Fibroblast of lung (primary cell): ENCODE measurements at places on chromosomes 3 and 15.

GRCh38 chr15:88440021-88440420 is 27.2 kb downstream of the MRPL46 start:
- DNase-seq, result peak; percentile 5

DNA sequence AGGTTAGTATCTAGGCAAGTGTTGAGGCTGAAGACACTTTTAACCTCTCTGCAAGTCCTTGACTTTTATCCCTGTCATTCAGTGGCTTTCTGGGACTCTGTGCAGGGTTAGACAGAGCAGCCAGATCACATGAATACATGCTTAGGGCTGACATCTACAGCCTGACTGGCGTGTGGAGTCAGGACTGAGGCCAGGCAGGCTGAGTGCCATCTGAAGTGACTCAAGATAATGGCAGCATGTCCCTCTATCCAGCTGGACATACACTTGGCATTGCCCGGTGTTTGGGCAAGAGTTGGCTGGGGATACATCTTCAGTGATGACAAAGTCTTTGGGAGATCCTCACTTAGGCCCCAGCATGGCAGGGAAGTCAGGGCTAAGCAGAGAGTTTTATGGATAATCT is 22.4 kb downstream of the DUOX2 start:
- no peak for DNase-seq

- DNase-seq, result no peak
Measured at GRCh38 chr15:47872869-47873432, 155.6 kb downstream of the SEMA6D start.

DNA sequence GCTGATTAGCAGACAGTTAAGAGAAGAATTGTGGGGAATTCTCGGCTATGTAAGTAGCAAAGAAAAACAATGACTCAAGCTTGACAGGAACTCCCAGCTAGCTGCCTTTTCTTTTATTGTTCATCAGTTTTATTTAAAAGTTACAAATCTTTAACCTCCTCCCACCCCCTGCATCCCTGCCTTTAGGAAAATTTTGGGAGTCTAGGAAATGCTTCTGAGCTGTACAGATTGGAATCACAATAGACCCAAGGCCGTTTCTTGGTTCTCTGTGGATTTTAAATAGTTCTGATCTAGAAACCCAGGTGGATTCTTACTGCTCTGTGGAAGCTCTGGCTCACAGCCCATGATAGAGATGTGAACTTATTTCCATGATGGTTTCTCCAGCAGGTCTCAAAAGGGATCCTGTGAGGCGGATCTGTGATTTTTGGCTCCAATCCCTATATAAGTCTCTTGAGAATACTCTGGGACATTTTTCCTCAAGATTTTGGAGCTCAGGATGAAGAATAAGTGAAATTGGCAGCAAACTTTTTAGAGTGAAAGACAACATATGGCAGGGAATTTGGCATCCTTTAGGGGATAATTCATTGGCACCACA is 312.3 kb downstream of the EPHA3 start:
- no peak for DNase-seq

GRCh38 chr3:168212664-168213285 is 117.1 kb upstream of the GOLIM4 start:
- no peak for DNase-seq

- no peak for DNase-seq
Measured at GRCh38 chr3:22859618-22860017, 343.5 kb upstream of the UBE2E2 start.

DNA sequence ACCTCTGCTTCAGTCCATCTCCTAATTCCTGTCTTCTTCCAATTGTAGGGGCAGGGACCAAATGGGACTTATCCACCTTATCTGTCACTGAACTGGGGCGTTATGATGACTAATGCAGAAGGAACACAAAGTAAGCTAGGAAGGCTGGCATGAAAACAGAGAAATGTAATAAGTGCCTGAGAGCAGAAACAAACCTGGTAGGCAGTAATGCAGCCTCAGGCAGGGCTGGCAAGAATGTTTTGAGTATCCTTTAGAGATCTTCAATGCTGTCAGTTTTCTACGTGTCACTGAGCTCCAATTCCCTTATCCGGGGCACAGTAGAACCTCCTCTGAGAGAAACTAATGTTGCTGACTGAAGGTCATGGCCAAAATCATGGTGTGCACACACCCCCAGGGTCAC is 246.2 kb upstream of the TBL1XR1 start:
- peak; percentile 84 for DNase-seq

GRCh38 chr3:117719316-117719926 is 1009.8 kb downstream of the TUSC7 start:
- DNase-seq, result peak; percentile 57

GRCh38 chr3:115761927-115762305 is 138.6 kb downstream of the GAP43 start:
- no peak for DNase-seq

DNA sequence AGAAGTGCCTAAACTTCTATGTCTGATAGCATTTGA is at the start of gene TP63:
TSS of gene TP63 (plus strand) at position 17 of the 36 bp plus-strand sequence. CDS start 127 bp downstream, outside the sequence.
- no peak for DNase-seq

DNA sequence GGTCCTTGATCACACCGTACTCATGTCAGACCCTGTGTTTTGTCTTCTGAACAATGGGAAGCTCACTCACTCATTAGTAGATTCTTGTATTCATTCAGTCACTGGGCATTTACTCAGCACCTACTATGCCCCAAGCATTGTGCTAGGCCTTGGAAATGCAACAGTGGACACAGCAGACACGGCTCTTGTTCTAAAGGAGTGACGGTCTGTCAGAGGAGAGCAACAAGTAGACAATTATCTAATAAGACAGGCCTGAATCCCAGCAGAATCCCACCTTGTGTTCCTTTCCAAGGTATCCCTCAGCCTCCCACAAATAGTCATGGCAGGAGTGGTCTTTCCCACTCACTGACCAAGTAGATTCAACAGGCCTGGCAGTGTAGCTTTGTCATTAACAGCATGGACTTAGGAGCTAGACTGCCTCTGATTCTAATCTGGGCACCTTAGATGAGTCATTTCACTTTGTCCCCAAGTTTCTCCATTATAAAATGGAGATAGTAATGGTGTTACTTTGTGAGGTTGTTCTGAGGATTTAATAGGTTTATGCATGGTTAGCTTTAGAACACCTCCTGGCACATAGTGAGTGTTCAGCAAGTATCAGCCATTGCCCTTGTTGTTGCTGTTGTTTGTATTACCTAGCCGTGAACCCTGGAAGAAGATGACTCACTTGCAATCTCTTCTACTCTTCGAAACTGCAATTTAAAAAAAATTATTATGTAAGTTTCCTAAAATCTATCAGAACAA is 69.1 kb downstream of the SSUH2 start:
- DNase-seq, result peak; percentile 63

GRCh38 chr3:139634111-139634635 is 43.6 kb downstream of the NMNAT3 start:
- DNase-seq, result no peak

- no peak for DNase-seq
Measured at GRCh38 chr15:50884540-50884939, 23.9 kb upstream of the AP4E1 start.

- peak; percentile 72 for DNase-seq
Measured at GRCh38 chr3:25663869-25664811, 567 bp downstream of the TOP2B start.
